Stimulated activated CD8-positive, alpha-beta memory T cell treated with anti-CD3 and anti-CD28 coated beads, Interleukin-12 subunit alpha, Interleukin-12 subunit beta, amount 100 ng/mL, for 1 hour (primary cell): ENCODE measurements at places on chromosomes 2 and 18.

GRCh38 chr2:235492850-235493344 lies 946 bp upstream of the AGAP1 start:
- no peak for DNase-seq

- no peak for DNase-seq
These were observed 44.3 kb upstream of the ZDBF2 start for GRCh38 chr2:206230060-206230762.

DNA sequence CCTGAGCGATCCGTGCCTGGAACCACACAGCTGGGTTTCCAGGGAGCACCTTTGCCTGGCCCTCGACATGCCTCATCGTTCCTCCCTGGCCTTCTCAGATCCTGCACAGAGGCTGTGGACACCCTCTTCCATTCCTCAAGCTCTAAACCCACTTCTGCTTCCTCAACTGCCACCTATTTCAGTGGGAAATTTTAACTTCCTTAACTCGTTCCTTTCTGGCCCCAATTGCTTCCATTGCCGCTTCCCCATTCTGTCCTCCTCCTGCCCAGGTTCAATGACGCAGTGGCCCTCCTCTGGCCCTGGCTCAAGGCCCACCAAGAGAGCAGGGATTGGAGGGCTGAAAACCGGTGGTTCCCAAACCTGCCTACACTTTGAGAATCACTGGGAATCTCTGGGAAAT lies 4.8 kb upstream of the B3GNT7 start:
- no peak for DNase-seq

GRCh38 chr2:15389895-15390294 lies 171.2 kb downstream of the NBAS start:
- DNase-seq, result no peak

DNA sequence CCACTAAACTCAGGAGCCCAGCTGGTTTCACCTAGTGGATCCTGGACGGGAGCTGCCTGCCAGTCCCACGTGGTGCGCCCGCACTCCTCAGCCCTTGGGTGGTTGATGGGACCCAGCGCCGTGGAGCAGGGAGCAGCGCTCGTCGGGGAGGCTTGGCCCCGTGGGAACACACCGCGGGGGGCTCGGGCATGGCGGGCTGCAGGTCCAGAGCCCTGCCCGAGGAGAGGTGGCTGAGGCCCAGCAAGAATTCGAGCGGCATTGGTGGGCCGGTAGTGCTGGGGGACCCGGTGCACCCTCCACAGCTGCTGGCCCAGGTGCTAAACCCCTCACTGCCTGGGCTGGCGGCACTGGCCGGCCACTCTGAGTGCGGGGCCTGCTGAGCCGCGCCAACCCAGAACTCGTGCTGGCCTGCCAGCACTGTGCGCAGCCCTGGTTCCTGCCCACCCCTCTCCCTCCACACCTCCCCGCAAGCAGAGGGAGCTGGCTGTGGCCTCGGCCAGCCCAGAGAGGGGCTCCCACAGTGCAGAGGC lies 137.3 kb downstream of the TRIB2 start:
- no peak for DNase-seq
